CD4-positive, alpha-beta memory T cell (primary cell): ENCODE measurements at places on chromosomes 7 and 10.

GRCh38 chr10:70007116-70007820 is 45.4 kb upstream of the MACROH2A2 start:
- DNase-seq: no peak

GRCh38 chr10:110672580-110672919 is 28.4 kb downstream of the RBM20 start:
- no peak for DNase-seq

DNA sequence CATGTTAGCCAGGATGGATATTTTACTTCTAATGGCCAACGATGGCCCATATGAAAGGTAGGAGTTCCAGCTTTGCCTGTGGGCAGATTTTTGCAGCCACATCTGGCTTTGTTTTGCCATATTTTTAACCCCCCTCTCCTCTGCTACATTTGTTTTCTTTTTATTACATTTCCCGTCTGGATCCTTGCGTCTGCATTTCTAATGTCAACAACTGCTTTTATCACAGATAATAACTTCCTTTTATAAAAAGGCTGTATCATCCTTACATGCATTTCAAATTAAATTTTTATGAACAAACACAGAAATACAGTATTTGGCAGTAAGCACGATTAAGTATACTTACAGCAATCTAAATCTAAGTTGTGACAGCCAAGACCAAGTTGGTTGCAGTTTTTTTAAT is 156.0 kb downstream of the BAMBI start:
- DNase-seq: no peak

GRCh38 chr7:43533801-43534479 is 49.0 kb upstream of the STK17A start:
- no peak for DNase-seq

DNA sequence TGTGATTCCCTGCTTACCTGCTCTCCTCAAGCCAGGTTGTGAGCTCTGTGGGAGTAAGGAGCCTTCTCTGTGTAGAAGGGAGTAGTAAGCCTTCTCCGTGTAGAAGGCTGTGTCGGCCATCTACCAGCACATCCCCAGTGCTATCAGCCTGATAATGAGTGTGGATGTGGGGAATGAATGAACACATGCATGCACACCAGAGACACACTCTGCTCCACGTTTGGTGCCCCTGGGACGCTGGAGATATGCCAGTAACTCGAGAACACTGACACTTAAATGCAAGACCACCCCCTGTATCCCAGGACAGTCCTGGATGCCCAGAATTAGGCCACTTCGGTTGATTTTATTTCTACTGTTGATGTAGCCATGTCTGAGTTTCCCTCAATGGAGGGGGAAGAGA is 21.1 kb upstream of the GPR26 start:
- no peak for DNase-seq

- DNase-seq: peak; percentile 49
These were observed 28.2 kb downstream of the PHYH start for GRCh38 chr10:13271552-13272163.

- no peak for DNase-seq
These were observed 443.8 kb downstream of the MAGI2 start for GRCh38 chr7:79009647-79010046.

DNA sequence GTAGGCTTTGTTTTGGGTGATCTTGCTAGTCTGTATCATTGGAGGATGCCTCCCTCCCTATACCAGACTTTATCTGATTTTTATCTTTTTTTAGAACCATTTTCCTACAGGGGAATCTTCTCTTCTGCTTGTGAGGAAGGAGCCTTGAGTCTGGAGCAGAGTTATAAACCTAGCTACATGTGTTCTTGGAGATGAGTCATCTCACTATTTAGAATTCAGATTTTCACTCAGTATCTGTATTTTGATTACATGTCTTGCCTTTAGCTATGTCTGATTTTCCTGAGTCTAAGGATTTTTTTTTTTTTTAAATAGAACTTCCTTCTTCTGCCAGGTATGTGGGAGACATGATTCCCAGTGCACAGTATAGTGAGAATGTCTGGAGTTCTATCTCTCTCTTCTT is 211.6 kb upstream of the MBL2 start:
- DNase-seq: no peak

- DNase-seq: no peak
These were observed 43.3 kb upstream of the ECHDC3 start for GRCh38 chr10:11698691-11699549.

- no peak for DNase-seq
These were observed 790 bp upstream of the PITX3 start for GRCh38 chr10:102242118-102242485.

- no peak for DNase-seq
These were observed 90.2 kb upstream of the PRSS58 start for GRCh38 chr7:142348100-142348499.

DNA sequence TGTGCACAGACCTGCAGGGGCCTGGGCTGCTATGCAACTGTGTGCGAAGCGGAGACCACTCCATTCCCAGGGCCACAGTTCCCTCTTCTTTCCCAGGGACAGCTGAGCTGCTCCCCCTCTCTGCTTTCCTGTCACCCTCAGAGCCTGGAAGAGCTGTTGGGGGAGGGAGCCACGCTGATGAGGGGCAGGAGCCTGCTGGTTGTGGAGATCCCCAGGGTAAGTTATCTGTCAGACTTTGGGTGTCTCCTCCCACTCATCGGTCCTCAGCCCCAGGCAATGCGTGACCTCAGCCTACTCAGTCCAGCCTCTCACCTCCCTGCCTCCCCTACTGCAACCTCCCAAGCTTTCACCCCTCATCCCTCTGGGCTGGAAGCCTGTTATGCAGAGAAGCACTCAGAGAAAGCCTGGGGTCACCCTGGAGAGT is 53.5 kb downstream of the ZNF467 start:
- no peak for DNase-seq

DNA sequence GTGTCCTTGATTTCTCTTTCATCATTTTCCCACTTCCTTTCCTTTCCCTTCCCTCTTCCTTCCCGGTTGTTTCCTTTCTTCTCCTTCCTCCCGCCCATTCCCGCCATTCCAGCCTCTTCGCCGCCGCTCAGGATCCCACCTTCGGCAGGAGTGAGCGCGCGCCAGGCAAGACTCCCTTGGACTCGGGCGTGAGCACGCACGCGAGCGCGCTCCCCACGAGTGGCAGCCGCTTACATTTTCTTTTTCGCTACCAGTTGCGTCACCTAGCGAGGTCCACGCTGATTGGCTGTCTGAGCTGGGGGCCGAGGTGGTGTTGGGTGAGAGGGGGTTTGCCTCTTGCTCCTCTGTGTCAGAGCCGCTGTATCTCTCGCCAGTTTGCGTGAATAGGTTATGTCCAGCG is 11.8 kb downstream of the ZAN start:
- DNase-seq: no peak

DNA sequence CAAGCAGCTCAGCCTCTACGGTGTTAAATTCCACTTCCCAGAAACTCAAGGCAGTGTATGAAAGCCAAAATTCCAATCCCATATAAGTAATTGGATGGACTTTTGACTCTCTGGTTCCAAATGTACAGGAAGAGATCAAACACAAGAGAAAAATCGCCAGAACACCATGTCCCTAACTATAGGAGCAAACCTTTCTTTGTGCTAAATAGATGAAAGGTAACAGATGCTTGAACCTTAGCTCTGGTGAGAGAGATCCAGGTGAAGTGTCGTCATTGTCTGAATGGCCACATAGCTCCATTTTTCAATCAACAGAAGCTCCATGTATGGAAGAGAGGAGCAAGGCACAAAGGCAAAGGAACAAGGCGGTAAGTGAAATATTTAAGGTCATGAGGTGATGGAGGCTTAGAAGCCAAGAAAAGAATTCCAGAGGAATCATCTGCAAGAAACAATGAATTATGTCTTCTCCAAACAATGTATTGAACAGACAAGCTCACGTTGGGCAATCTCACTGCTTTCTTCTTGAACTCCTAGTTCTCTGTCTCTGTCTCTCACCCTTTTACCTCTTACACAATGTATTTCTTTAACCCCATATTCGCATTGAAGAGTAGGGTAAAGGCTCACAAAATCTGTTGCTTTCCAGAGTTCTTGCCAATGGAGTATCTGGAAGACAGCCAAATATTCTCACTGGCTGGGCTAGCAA is 585.1 kb downstream of the GATA3 start:
- DNase-seq: no peak

DNA sequence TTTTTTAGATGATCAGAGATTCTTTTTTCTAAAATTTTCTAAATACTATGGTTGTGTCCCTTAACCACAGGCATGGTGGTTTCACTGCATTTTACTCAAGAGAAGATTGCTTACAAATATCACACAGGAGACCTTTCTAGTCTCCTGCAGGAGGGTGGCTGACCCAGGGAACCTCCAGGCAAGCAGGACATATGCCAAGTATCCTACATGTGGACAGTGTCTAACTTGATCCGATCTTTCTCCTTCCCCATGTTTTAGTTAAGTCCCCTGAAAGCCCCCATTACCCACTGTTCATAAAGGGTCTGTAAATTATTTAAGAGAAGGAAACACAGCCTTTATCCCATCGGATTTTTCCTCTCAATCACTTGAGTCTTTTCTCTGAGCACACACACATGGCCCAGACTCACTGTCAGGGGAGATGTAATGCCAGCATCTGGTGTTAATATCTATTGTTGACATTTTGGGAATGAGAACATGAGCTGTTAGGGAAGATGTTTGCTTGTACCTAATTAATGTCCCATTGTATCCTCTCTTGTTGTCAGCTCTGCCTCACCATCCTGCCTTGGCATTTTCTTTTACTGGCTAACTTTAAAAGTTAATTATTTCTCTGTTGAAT is 755.2 kb downstream of the AUTS2 start:
- no peak for DNase-seq

DNA sequence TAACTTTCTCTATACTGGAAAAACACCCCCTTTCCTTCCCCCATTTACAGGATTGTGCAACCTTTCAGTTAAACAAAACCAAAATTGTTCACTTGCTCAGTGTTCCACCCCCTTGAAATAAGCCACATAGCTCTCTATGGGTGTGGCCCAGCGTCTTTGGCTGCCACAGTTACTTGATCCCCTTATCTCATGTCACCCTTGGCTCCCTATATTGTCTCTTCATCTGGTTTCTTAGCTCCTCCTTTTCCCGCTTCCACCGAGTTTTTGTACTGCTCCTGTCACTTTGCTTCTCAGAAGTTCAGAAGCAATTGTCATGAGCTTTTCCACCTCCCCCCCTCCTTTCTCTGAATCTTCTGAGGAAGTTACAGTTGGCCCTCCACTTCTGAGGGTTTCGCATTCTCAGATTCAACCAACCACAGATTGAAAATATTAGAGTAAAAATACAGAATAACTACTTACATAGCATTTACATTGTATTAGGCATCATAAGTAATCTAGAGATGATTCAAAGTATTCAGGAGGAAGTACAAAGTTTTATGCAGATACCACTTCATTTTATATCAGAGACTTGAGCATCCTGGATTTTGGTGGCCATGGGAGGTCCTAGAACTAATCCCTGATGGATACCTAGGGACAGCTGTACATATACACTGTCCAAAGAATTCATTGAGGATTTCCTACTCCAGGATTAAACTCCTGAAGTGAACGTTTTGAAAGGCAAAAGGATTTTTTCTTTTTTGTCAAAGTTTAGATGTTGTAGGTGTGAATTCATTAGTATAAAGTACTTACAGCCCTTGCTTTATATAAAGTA is 60.4 kb downstream of the ADD3 start:
- DNase-seq: peak; percentile 43

DNA sequence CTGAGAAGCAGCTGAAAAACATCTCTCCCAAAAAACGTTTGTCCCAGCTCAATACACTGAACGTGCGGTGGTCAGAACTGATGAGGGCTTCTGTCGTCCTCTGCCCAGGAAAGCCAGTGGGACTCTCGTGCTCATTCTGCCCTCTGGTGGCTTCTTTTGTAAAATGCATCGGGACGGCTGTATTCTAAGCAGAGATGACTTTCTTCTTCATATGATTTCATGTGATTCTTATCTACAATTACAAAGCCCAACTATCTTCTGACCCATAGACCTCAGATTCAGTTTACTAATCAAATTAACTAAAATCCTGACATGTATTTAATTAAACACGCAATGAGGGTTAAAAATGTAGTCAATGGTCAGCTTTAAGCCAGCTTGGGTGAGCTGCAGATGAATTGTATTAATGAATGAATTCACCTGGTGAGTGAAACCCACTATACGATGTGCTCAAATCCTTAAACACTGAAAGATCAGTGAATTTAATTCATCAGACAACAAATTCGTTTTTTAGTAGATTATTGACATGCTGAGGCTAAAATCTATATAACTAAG is 117.6 kb upstream of the FAM204A start:
- DNase-seq: peak; percentile 44

- DNase-seq: no peak
These were observed 826.4 kb downstream of the LRMDA start for GRCh38 chr10:76257816-76258215.

DNA sequence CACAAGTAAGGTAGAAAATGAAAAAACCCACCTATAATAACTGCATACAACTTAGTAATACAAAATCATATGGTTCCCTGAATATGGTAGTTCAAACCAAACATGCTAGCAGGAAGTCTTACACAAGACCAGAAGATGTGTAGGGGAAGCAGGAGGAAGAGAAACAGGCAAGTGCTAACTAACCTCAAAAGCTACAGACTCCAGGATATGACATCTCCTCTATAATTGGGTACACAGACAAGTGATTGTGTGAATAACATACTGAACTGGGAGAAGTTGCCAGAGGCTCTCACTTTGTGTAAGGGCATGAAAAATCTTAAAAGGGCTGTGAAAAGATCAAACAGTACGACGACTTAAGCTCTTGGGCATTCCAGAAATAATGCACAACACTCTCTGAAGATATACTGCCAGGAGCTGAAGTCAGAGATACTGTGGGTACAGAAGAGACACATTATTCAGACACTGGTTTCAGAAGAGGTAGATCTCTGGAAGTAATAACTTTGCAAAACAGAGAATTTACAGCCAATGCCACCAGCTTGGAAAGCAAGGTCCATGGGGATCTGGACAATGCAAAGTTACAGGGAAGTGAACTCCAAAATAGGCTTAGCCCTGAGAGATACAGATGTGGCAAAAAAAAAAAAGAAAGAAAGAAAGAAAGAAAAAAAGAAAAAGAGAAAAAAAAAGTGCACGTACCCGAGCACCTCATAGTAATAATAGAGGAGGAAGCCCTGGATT is 767.2 kb downstream of the TNS3 start:
- DNase-seq: no peak

DNA sequence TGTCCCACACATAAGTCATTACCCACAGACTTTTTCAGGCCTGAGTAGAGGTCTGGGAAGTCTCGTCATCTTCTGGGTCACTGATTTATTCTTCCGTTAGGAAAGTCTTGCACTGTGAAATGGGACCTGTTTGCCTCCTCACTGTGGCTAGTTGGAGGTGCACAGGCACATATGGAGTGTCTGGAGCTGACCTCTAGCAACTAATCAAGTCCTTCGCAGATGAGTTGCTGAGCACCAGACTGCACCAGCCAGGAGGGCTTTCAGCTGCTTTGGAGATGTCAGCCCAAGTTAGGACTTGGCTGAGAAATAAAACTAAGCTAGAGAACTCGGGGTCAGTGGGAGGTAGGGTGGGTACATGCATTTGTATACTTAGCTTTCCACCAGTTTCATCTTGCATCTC is 578.0 kb downstream of the GRID1 start:
- DNase-seq: no peak

- DNase-seq: no peak
These were observed 172.0 kb upstream of the TNRC18 start for GRCh38 chr7:5595545-5596045.
